ENCODE measurements at places on chromosomes 12 and 14.

DNA sequence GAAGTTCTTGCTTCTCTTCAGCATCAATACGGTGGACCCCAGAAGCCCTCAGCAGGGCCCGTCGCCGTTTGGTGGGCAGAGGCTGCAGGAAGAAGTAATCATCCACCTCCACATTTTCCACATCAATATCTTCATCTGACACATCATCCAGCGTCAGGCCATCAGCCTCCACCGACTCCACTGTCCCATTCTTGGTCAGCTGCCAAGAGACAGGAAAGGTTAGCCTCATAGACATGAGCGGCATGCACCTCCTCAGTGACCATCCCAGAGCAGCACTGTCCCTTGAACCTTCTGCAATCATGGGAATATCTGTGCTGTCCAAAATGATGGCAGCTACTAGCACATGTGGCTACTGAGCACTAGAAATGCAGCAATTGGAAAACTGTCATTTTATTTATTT, 15.6 kb downstream of the CSRNP2 start:
- no peak for DNase-seq

- no peak for DNase-seq
These were observed 48.1 kb upstream of the DUSP6 start for GRCh38 chr12:89400415-89400814.

- no peak for DNase-seq
These were observed 299.7 kb downstream of the ERC1 start for GRCh38 chr12:1290716-1291115.

GRCh38 chr14:64918216-64918615, 4.0 kb downstream of the CHURC1 start:
- no peak for DNase-seq

DNA sequence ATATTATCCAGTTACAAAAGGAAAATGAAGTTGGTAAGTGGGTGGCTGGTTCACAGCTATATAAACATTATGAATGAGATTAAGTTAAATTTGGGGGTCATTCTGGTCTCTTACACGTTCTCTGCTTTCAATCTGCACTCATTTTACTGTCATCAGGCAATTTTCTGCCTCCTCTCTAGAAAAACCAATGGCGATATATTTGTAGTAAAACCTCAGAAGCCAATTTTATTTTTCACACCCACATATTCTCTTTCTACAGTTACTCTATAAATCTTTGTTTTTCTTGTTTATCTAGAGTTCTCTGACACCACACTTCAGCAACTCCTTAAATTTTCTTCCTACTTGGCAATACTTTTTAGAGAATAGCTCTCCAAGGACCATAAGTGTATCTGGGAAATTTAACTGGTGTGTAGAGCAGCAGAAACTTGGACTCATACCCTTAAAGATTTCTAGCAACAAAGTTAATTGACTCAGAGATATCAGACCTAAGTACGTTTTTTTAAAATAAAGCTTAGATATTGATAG, 926.9 kb downstream of the TMTC2 start:
- no peak for DNase-seq

DNA sequence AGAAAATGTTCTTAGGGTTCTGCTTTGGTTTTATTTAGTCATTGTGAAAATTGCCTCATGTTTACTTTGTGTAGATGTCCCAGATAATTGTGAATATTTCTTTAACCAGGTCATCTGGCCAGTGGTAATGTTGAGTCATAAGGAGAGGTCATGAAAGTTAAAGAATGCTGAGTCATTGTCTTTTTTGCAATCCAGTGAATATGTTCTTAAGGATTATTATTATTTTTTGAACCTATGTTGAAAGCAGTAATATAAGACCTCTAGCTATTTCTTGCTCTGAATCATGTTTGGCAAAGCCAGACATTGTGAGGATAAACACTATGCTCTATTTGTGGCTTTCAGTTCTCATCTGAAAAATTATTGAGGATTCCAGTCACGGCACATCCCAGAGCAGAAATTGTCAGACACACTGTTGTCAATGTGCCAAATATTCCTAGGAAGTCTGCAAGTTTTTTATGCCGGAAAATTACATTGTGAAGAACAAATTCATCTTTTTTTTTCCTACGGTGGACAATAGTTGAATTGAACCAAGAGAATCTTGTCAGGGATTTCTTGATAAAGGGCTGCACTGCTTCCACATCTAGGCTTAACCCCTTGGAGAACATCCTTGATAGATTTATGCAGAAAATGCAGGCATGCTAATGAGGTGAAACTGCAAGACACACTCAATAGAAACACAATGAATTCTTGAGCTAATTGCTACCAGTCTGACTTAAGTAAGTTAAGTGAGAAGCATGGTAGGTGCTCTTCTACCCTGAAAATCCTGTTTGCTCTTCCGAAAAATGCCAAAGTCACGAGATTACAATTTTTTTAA, 369.6 kb downstream of the ATP23 start:
- DNase-seq = no peak

DNA sequence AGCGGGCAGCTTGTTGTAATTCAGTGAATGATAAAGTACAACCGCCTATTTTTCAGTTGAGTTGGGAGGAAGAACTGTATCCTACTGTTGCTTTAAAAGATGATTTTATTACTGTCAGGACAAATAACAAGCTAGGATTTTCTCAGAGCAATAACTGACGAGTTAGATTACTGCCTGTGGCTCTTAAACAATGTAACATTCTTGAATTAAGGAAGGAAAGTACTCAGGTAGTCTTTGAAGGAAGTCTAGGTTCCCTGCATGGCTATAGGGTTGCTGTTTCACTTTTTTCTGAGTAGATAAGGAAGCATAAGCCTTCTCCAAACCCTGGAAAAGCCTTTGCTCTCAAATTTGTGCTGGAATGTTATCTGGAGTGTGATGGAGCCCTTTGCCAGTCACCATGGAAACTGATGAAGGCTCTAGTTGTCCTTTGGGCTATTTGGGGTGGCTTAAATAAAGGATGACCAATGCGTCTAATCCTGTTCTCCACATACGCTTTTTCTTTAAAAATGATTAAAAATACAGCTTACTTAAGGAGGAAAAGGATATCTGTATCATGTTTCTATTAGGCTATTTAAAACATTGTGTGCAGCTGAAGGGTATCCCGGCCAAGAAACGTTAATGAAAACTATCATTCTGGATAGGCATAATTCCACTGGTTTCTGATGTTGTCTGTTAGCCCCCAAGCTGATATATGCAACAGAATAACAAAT, 17.7 kb downstream of the NUBPL start:
- DNase-seq = no peak

DNA sequence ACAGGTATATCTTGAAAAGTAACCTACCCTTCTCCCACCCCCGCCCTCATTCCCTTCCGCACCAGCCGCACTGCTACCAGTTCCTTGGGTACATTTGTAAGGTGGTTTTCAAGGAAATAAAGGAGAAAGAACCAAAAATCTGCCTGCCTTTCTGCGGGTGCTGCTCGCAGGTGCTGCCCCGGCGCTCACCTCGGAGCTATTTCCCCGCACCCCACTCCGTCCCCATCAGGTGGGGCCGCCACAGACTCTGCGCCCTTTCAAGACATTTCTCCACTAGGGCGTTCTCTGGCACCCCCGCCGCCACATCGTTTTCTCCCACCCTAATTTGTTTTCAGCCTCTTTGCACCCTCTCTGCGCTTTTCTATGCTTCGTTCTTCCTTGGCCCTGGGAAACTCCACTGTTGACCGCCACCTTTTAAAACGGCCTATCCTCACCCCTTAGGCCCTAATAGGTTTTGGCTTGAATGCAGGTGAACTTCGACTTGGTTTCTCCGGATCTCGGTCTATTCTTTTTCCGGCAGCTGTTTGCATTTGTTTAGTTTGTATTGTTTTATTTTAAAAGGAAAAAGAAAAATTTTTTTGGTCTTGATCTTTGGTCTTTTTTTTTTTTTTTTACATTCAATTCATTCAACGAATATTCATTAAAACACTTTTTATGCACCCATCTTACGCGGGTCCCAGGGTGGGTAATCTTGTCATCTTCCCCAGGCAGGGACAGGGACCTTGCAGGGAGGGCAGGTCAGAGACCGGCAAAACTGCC, 3.0 kb downstream of the VSX2 start:
- no peak for DNase-seq

GRCh38 chr12:123942238-123942653, 30.4 kb downstream of the CCDC92 start:
- no peak for DNase-seq

DNA sequence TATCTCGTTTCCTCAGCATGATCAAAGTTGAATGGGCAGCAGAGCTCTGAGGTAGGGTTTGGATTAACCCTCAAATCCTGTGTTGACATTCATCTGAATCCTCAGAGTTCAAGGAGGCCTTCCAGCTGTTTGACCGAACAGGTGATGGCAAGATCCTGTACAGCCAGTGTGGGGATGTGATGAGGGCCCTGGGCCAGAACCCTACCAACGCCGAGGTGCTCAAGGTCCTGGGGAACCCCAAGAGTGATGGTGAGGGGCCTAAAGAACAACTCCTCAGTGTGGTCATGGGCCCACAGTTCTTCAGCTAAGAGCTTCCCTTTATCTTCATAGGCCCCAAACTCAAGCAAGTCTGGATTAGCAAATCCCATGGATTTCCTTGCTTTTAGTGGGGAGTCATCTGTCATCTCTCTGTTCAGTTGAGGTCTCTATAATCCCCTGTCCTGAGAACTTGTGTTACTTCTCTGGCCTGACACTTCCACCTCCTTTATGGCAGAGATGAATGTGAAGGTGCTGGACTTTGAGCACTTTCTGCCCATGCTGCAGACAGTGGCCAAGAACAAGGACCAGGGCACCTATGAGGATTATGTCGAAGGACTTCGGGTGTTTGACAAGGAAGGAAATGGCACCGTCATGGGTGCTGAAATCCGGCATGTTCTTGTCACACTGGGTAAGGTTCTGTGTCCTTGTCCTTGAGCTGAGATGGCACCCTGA, 1.5 kb downstream of the MYL6 start:
- no peak for DNase-seq

GRCh38 chr12:6120796-6121473, 3.5 kb downstream of the VWF start:
- no peak for DNase-seq
